Heart right ventricle (tissue), 16 donors: ENCODE measurements at places on chromosomes 5 and 9. TPM values are rescaled to one million over a fixed set of nuclear protein-coding genes. Genes with fewer than 3 reads are reported as not detected.

Gene PCDH1
- 45.8 TPM for total RNA-seq

DNA sequence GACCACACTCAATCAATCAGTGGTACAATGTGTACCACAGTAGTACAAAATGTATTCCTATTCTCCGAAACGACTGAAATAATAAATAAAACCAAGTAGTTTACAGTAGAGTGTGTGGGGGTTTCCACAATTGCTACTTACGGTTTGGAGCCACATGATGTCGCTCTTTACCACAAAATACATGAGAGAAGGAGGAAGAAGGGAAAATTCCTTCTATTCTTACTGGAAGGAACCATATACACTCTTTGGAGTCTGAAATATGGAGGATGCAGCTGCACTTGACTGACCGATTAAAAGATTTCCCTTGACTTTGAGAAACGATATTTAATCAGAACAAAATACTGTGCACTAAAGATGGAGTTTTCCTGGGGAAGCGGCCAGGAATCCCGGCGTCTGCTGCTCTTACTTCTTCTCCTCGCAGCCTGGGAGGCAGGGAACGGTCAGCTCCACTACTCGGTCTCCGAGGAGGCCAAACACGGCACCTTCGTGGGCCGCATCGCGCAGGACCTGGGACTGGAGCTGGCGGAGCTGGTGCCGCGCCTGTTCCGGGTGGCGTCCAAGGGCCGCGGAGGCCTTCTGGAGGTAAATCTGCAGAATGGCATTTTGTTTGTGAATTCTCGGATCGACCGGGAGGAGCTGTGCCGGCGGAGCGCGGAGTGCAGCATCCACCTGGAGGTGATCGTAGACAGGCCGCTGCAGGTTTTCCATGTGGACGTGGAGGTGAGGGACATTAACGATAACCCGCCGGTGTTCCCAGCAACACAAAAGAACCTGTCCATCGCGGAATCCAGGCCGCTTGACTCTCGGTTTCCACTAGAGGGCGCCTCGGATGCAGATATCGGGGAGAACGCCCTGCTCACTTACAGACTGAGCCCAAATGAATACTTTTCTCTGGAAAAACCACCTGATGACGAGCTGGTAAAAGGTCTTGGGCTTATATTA, at the start of gene PCDHA4:
TSS of gene PCDHA4 (plus strand) at position 235 of the 942 bp plus-strand sequence.
- H3K4me3 ChIP-seq: peak within 1 kb of the TSS; percentile 26
- H3K27ac ChIP-seq: no peak within 1 kb of the TSS
- H3K27me3 ChIP-seq: peaks cover 11% of the 10 kb centered on the region
- no peaks in the 10 kb centered on the region for H3K4me1 ChIP-seq
- no peaks in the 10 kb centered on the region for H3K36me3 ChIP-seq

- DNase-seq: no peak
- no peak overlapping the region for H3K27ac ChIP-seq
- H3K4me1 ChIP-seq: peaks cover 24% of the 10 kb centered on the region
Observed at GRCh38 chr5:113193311-113193978, 216.8 kb downstream of the DCP2 start.

Gene SLC22A5
- 15.4 TPM for total RNA-seq

DNA sequence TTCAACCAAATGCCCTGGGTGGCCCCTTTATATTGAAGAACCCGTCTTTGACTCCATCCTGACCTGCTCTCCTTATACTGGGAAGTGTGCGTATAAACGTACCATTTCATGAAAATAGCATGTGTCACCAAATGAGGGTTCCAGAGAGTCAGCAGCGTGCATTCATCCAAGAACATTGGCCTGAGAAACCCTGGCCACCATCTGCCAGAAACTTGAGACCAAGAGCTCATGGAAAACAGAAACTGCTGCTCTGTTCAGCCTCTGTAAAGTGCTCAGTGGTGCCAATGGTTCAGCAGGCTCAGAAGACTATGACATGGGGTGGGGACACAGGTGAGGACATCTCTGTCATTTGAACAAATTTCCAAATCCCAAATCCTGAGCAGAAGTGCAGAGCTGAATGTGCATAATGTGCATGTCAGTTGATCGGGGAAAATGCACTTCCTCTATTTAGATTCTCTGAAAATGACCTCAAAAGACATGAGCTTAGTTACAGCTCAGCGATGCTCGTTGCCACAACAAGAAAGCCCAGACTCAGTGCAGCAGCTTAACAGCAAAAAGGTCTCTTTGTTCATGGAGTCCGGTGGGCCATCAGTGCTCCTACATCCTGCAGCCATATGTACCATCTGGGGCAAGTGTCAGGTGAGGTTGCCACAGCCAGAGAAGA, 176.1 kb downstream of the ATPSCKMT start:
- H3K4me3 ChIP-seq: no peak overlapping the region
- H3K4me1 ChIP-seq: no peaks in the 10 kb centered on the region
- H3K27me3 ChIP-seq: no peaks in the 10 kb centered on the region
